Activated naive CD4-positive, alpha-beta T cell treated with anti-CD3 and anti-CD28 coated beads, Interleukin-2, amount 50 U/mL, for 16 hours (primary cell): ENCODE measurements at places on chromosomes 1 and 21.

DNA sequence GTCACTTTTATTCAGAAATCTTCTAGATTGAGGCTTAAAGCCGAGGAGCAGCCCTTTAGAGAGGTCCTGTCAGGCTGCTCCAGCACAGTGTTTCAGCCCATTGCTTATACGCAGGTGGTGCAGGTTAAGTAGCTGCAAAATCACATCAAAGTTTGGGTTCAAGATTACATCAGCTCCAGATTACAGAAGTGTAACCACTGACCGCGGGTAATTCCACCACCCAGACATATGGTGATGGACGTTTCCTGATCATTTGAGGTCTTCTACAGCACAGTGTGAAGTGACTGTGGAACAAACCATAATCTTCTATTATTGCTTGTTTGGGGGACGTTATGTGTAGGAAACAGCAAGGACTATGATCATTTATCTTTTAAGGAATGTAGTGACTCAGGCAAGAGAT, 11.8 kb downstream of the C1orf115 start:
- no peak for DNase-seq

DNA sequence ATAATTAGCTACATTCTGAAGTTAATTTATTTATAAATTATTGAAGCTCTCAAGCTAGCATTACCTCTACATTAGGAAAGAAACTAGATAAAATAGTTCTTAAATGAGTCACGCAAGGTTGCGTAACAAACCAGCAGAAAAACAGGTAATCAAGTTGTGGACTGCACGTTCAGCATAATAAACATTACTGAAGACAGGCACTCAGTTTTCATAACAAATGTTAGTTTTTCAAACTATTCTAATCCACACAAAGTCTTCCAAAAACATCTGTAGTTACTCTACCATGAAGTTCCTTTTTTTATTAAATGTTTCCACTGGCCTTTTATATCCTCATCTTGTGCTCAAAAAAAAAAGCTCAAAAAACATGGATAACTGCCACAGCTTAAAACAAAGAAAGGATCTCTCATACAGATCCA, 1.3 kb downstream of the TOR1AIP2 start:
- no peak for DNase-seq

DNA sequence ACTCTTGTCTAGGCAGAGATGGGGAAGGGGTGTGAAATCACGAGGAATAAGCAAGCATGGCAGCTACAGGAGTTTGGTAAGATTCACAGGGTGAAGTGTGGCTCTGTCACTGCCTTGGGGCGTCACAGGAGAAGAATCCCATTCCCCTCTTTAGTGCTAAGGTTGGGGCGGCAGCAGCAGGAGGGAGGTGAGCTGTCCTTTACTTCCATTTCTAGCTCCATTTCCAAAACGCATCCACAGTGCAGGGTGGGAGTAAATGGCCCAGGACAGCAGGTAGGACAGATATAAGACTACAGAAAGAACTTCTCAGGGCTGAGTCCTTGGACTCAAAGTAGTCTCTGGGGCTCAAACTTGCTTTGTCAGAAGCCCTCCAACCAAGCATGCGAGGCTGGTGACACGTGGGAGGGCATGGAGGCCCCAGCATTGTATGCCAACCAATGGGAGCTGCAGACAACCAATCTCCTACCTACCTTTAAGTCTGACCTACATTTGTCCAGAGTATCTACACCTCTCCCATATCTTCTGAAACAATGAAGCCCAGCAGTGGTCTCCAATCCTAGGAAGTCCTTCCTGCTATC, 8.5 kb downstream of the MEF2D start:
- no peak for DNase-seq

DNA sequence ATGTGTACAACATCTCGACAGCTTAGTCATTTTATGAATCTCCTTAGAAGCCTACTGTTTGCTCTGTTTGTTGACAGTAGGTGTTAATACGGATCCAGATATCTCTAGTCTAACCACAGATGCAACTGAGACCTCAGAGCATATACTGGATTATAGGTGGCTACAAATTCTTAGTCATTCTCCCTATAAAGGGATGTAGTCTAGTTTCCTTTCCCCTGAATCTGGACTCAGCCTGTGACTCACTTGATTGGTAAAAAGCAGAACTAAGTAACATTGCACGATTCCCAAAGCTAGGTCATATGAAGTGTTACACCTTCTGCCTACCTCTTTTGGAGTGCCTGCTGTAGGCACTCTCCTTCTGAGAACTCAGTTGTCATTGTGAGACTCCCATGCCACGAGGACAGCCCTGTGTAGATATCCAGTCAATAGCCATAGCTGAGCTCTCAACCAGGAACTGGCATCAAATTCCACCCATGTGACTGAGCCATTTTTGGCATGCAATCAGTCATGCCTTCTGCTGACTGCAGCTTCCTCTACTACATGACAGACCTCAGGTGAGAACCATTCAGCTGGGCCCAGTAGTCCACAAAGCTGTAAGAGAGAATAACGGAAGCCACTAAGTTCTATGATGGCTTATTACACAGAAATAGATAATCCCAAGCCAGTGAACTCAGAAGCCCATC, 135.9 kb upstream of the CHRM3 start:
- no peak for DNase-seq

DNA sequence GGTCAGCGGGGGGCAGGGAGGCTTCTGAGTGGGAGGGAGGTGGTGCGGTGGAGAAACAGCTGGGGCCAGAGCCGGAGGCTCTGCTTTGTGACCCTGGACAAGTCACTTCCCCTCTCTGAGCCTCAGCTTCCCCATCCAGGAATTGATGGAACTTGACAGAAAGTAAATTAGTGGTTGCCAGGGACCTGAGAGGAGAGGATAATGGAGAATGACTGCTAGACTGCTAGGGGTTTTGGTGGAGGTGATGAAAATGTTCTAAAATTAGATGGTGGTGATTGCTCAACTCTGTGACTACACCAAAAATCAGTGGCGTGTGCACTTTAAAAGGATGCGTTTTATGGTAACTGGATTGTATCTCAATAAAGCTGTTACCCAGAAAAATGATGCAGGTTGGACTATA, 100.9 kb downstream of the ARHGEF10L start:
- DNase-seq: no peak

DNA sequence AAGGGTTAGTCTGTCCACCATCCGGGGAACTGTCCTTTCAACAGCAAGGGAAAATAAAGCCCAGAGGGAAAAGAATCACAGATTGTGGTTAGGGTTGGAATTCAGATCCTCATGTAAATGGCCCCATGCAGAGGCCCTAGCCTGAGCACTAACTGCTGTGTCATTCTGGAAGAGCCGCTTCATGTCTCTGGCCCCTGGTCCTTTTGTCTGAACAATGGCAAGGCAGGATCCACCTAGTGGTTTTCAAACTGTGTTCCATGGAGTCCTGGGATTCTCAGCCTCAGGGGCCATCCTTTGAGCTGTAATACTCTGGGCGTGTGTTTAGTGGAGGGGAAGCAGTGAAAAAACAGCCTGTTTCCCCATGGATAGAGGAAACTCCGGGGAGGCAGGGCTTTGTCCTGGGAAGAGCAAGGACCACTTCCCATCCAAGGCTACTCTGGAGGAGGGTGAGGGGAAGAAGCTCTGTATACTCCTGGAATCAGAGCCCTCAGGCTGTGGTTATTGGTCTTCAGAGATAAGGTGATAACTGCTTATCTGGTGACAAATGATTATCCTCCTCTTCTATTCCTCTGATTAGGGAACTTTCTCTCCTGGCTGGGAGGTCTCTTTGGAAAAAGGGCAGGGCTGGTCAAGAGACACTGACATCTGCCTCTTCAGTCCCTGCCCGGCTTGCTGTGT, 19.2 kb downstream of the PAX7 start:
- no peak for DNase-seq

GRCh38 chr1:65221638-65222339, 73.8 kb downstream of the AK4 start:
- no peak for DNase-seq

GRCh38 chr1:227944931-227945890, 2.5 kb downstream of the WNT9A start:
- DNase-seq: no peak

GRCh38 chr1:208349694-208350330, 105.6 kb upstream of the PLXNA2 start:
- no peak for DNase-seq

DNA sequence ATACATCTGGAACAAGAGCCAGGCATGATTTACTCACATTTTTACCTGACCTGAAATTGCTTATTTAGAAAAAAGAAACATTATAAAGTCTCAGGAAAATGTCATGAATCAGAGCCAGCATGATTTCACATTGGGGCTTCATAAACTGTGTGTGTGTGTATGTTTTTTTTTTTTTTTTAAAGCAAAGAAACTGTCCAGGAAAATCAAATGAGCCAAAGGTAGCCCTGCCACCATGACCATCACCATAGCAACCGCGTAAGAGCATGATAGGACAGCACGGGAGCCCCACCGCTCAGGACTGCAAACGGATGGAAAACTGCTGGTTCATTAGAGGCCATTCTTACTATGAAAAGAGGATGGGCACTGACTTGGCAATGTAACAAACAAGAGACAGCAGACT, 139.2 kb downstream of the NTMT2 start:
- no peak for DNase-seq

DNA sequence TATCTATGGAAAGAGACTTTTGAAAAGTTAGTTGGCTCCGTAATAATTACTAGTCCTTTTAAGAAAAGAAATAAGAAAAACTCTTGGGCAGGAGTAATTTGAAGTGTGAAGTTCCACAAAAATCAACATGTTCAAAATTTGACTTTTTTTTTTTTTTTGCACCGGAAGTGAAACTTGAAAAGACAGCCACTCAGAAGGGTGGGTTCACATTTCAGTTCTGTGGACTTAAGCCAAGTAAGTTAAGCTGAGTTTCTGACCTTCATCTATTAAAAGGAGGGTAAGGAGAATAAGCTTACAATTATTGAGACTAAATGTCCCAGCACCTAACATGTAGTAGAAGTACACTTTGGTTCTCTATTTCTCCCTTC, 11.0 kb downstream of the RO60 start:
- no peak for DNase-seq
